ENCODE measurements at places on chromosomes 6 and 20.

GRCh38 chr6:32234934-32235333 lies 11.1 kb upstream of the NOTCH4 start:
- no peak for DNase-seq

- no peak for DNase-seq
These were observed 28.3 kb downstream of the MRS2 start for GRCh38 chr6:24431045-24431451.

DNA sequence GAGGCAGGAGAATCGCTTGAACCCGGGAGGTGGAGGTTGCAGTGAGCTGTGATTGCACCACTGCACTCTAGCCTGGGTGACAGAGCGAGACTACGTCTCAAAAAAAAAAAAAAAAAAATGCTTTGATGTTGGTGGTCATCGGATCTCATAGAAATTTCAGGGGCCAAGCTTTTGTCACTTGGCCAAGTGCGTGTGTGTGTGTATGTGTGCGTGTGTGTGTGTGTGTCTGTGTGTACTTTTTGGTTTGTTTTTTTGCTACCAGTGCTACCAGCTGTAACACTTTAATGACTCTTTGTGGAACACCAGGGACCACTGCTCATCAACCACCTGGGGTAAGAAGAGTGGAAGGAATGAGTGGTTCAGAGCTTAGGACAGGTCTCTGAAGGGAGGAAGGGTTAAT lies 49.7 kb downstream of the TRAF3IP2 start:
- DNase-seq, result no peak

DNA sequence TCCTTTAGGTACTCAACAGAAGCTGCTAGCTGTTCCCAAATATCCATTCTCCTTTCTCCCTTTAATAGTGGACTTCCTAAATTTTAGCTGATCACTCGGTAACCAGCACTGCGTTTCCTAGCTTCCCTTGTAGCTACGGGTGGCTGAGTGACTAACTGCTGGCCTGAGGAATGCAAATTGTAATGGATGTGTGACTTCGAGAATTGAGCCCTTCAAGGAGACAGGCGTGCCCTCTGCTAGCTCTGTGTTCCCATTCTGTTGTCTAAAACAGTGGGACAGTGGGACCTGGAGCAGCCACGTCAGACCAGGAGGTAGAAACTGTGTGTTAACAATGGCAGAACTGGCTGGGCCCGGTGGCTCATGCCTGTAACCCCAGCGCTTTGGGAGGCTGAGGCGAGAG lies 56.5 kb downstream of the SCML4 start:
- DNase-seq, result no peak

DNA sequence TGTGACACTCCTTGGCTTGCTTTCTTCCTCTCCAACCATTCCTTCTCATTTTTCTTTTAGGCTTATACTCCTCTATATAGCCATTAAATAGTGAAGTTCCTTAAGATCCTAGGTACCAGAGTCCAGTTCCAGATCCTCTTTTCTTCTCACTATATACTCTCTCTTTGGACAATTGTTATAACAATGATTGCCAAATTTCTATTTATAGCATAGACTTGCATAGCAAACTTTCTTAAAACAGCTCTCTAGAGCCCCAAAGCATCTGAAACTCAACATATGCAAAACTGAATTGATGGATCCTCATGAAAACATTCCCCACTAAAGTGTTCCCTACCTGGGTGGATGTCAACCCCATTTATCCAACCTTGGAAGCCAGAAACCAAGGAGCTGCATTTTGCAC lies 13.4 kb downstream of the PHIP start:
- no peak for DNase-seq

GRCh38 chr6:44359973-44360372 lies 17.5 kb downstream of the SPATS1 start:
- DNase-seq, result no peak

DNA sequence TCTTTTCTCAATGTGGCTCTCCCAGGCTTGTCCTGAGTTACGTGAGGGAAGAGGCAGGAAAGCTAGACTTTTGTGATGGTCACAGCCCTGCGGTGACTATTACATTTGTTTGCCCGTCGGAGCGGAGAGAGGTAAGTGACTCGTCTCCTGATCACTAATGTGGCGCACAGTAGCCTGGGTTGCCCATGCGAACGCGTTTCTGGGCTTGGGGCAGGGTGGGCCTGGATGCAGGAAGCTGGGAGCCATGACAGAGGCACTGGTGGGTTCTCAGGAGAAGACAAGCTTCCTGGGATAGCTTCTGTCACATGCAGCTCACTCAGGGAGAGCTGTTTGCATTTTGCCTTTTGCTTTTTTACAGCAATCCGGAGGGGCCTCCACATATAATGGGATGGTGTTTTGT lies 60.6 kb downstream of the IGF2R start:
- DNase-seq, result no peak

- no peak for DNase-seq
These were observed at the start of gene EDN3 for GRCh38 chr20:59300333-59301081. EDN3 (plus strand) TSS chr20:59300611; CDS start chr20:59300813, 202 bp downstream.

GRCh38 chr6:5214570-5215052 lies 46.1 kb downstream of the LYRM4 start:
- no peak for DNase-seq

GRCh38 chr6:28274888-28275287 lies 6.5 kb upstream of the PGBD1 start:
- DNase-seq, result no peak

- DNase-seq, result no peak
These were observed 68.2 kb downstream of the PXDC1 start for GRCh38 chr6:3683331-3683730.

DNA sequence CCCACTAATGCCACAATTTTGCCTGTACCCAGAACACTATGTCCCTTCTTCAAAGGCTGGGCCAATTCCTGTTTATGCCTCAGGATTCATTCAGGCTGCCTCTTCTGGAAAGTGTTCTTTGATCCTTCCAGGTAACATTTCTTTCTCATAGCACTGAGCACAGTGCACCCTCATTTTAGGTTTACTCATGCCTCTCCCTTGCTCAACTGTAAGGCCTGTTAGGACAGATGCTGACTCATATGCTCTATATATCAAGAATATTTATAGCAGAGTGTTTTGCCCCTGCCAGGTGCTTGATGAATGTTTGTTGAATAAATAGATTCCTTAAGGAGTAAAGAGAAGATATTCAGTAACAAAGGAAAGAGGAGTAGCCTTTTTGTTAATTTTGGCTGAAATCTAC lies 263.9 kb downstream of the PHF3 start:
- no peak for DNase-seq

GRCh38 chr6:3625149-3625979 lies 126.1 kb downstream of the PXDC1 start:
- DNase-seq, result no peak

DNA sequence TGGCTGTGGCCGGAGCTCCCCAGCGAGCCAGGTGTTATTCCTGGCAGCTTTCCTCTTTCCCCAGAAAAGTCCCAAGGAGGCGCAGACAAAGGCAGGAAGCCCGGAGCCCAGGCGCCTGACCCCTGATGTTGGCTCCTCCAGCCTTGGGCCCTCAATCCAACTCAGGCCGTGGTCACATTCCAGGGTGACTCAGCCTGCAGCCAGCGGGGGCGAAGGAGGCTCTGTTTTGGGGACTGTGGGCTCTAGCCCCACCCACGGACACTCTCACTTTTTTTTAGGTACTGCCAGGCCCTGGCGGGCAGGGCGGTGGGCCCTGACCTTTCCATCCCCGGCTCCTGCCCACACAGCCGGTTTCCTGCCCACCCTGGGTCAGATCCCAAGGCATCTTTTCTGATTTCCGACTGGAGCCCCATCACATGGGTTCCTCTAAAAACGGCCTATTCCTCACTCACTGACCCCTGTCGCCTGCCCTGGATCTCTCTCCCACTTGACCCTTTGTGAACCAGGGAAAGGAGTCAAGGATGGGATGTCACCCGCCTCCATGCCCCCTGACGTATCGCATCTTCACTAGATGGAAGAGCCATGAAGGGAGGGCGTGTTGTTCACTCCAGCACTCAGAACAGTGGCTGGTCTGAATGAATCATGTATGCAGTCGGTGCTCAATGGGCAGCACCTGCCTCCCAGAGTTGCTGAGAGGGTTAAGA lies 5.5 kb downstream of the PTGIS start:
- DNase-seq, result no peak

- DNase-seq, result no peak
These were observed 34.4 kb upstream of the KIF16B start for GRCh38 chr20:16607364-16608276.

DNA sequence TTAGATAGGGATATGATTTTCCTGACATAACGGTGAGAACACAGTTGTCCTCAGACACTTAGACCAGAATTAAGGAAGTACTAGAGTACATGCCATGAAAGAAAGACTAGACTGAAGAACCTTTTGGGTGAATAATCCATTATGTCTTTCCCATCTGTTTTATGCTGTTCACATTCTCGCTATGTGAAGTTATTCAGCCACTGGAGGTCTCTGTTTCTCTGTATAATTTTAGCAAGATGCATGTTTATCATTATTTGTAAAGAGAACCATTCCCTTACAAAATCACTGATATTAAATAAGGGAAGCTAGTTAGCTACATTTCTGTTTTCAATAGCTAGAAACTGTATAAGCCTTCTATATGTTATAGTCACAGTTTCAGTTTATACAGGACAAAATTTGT lies 391.9 kb downstream of the CD109 start:
- no peak for DNase-seq

DNA sequence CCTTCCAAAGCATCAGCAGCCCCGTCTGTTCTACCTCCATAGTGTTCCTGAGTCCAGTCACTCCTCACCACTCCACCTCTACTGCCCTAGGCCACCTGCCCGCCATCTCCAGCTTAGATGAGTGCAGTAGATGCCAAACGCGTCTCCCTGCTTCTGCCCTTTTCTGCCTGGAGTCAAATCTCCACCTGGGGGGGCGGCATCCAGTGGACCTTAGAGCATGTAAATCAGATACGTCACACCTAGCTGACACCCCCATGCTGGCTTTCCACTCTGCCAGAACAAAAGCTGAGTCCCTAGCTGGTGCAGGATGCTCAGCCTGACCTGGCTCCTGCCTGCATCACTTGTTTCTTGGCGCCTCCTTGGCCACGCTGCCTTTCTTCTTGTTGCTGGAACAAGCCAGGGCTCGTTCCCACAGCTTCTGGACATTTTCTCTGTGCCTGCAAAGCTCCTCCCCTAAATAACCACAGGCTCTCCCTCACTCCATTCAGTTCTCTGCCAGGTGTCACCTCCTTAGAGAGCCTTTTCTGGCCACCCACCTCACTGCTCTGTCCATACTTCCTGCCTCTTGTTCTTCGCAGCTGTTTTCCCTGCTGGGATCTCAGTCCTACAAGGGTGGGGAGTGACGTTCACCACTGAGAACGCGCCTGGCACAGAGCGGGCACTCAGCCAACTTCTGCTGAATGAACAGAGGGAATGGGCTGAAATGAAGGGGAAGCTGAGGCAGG lies 5.8 kb downstream of the DDR1 start:
- DNase-seq, result no peak

- no peak for DNase-seq
These were observed 118.4 kb downstream of the ANKRD60 start for GRCh38 chr20:58109918-58110635.

GRCh38 chr20:12957968-12958367 lies 50.8 kb upstream of the SPTLC3 start:
- DNase-seq, result no peak

DNA sequence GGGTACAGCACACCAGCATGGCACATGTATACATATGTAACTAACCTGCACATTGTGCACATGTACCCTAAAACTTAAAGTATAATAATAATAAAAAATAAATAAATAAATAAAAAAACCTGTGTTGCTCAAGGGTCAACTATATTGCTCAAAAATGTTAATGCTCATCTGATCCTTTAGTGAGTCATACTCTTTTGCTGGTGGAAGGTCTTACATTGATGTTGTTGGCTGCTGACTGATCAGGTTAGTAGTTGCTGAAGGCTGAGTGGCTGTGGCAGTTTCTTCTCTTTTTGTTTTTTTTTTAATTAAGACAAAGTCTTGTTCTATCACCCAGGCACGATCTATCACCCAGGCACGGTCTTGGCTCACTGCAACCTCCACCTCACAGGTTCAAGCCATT lies 29.6 kb upstream of the SMIM26 start:
- DNase-seq, result no peak

DNA sequence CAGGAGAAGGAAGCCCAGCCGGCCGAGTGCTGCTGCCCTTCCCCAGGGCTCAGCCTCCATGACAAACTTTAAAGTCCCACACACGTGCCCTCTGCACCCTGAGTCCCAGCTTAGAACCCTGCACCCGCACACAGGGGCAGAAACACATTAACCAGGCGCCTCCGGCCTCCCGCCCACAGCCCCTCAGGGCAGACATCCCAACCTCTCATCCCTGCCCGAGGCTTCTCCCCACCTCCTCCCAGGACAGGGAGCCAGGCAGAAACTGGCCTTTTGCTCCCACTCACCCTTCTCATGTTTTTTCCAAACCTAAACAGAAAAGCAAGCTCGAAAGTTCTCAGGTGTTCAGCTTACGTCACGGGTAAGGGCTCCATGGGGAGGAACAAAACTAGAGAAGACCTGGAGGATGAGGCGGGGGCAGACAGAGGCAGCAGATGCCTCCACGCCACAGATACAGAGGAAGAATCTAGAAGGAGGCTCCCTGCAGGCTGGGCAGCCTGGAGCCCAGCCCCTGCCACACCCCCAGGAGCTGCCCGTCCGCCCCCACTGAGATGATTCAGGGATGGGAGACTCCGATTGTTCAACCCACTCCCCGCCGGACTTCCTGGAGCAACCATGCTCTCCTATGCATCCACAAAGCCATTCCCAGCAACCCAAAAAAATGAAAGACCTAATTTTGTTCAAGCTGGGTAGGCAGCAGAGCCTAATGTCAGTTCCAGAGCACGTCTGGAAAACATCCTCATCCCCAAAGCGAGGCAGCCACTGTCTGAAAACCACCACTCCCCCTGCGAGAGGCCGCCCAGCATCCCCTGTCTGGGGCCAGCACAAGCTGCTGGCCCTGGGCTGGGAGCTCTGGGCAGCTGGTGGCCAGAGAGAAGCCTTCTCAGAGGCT lies 8.8 kb downstream of the KCNQ2 start:
- no peak for DNase-seq

DNA sequence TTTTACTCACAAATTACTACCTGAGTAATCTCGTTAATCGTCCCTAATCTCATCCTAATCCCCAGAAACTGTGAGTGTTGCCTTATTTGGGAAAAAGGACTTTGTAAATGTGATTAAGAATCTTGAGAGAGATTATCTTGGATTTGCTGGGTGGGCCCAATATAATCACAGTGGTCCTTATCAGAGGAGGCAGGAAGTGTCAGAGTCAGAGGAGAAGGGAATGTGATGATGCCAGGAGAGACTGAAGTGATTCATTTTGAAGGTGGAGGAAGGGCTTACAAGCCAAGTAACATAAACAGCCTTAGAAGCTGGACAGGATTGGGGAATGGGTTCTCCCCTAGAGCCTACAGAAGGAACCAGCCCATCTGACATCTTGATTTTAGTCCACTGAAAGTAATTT lies 16.7 kb downstream of the RPP21 start:
- no peak for DNase-seq

GRCh38 chr6:136553166-136553787 lies 3.1 kb upstream of the MAP7 start:
- DNase-seq, result no peak

- no peak for DNase-seq
These were observed 97.5 kb downstream of the ARHGAP18 start for GRCh38 chr6:129612440-129612839.
